ENCODE measurements at places on chromosomes 11 and 22. TPM values are rescaled to one million over a fixed set of nuclear protein-coding genes. Genes with fewer than 3 reads are reported as not detected.

Gene KDELR3
- 11.5 TPM for polyA plus RNA-seq

Gene B3GAT1
- 0.04 TPM for polyA plus RNA-seq

Gene FJX1
- polyA plus RNA-seq = 1.8 TPM

Gene OR4D5
- polyA plus RNA-seq = not detected

Gene ZNF280A
- not detected for polyA plus RNA-seq

Gene SCN4B
- 5.4 TPM for polyA plus RNA-seq

Gene NLRP14
- polyA plus RNA-seq = not detected

Gene OR52A1
- polyA plus RNA-seq = not detected

Gene IGLL5
- polyA plus RNA-seq = not detected

Gene MORC2
- 27.8 TPM for polyA plus RNA-seq

Gene APOA4
- 0.75 TPM for polyA plus RNA-seq

Gene SCN2B
- 2.9 TPM for polyA plus RNA-seq

Gene YPEL1
- 1.7 TPM for polyA plus RNA-seq

Gene LINC01488
- polyA plus RNA-seq = 0.59 TPM

Gene ARHGAP42
- polyA plus RNA-seq = 3.9 TPM

Gene MRGPRX3
- polyA plus RNA-seq = not detected

Gene P4HA3
- 0.15 TPM for polyA plus RNA-seq

Gene MRGPRX4
- polyA plus RNA-seq = not detected

Gene AAMDC
- 135 TPM for polyA plus RNA-seq

Gene OR6Q1
- polyA plus RNA-seq = not detected

Gene MAP6
- 1.7 TPM for polyA plus RNA-seq

Gene POTEH
- polyA plus RNA-seq = not detected

Gene KRTAP5-1
- not detected for polyA plus RNA-seq

Gene CSRP3
- 534 TPM for polyA plus RNA-seq

Gene KBTBD4
- polyA plus RNA-seq = 3.1 TPM

Gene USH1C
- not detected for polyA plus RNA-seq

Gene PKDREJ
- polyA plus RNA-seq = 0.07 TPM

Gene IGLL1
- polyA plus RNA-seq = not detected

Measured in heart right ventricle (tissue), 16 donors.